Activated T-cell treated with anti-CD3 and anti-CD28 coated beads for 48 hours (primary cell): ENCODE measurements at places on chromosomes 7 and 10.

DNA sequence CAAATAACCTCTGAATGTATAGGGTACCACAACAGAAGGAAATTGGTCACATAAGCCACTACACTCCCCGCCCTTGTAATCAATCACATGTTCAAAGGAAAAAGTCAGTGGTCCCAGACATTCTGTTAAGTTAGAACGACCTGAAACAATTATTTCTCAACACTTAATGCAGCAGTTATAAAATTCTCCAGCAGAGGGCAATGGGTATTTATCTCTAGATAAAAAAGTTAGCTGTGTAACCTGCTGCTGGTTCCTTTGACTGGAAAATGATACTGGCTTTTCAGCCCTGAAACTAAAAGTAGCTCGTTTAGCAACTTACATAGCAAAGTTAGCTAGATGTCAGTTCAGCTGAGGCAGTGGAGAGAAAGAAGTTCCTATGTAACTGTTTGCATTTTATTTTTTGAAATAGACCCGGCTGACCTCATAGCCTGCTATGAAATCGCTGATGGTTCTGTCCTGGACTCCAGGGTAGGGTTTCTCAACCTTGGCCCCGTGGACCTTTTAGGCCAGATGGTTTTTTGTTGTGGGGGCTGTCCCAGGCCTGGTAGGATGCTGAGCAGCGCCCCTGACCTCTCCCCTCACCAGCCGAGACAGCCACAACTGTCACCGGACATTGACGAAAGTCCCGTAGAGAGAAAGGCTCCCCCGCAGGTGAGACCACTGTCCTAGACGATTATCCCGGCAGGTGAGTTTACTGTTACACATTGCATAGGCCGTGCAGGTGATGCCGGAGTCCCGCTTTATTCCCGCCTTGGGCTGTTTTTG, 40.2 kb upstream of the PROSER2 start:
- no peak for DNase-seq

DNA sequence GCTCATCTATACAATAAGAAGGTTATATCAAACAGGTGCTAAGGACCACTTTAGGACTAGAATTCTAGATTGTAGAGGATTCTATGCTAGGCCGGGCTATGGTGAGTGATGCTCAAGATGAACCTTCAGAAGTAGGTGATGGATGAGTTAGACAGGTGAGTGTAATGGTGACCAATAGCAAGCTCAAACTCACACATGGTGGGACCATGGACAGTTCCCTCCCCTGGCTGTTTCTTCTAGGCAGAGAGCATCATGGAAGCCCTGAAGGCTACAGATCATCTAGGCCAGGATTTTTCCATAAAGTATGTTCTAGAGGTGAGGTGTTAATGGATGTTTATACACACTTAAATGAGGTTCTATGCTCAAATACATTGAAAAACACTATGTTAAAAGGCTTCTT, 162.2 kb upstream of the WDR11 start:
- no peak for DNase-seq

DNA sequence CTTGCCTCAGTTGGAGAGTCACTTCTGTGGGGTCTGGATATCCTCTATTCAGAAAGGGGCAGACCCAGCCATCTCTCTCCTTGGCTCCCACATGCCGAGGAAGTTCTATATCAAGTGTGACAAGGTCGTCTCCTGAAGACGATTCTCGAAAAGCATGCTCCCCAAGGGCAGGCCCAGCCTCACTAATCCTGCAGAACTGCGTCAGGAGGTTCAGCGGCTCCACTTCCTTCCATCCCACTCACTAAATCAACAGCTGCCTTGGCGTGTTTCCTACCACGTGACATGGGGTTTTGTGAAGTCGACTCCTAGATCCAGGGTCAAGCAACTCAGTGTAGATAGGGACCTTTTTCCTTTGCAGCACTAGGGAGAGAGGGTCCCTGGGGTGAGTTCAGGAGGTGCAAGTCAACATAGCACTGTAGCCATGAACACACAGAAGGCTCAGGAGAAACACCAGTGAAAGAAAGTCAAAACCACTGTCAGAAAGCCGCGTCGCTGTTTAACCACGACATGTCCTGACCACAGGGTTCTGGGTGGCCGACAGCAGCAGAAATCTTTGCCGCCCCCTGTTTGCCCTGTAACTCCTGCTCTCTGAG, 156.4 kb downstream of the PRPF18 start:
- DNase-seq: no peak

- no peak for DNase-seq
Measured at GRCh38 chr10:91824076-91824475, 25.9 kb downstream of the TNKS2 start.

DNA sequence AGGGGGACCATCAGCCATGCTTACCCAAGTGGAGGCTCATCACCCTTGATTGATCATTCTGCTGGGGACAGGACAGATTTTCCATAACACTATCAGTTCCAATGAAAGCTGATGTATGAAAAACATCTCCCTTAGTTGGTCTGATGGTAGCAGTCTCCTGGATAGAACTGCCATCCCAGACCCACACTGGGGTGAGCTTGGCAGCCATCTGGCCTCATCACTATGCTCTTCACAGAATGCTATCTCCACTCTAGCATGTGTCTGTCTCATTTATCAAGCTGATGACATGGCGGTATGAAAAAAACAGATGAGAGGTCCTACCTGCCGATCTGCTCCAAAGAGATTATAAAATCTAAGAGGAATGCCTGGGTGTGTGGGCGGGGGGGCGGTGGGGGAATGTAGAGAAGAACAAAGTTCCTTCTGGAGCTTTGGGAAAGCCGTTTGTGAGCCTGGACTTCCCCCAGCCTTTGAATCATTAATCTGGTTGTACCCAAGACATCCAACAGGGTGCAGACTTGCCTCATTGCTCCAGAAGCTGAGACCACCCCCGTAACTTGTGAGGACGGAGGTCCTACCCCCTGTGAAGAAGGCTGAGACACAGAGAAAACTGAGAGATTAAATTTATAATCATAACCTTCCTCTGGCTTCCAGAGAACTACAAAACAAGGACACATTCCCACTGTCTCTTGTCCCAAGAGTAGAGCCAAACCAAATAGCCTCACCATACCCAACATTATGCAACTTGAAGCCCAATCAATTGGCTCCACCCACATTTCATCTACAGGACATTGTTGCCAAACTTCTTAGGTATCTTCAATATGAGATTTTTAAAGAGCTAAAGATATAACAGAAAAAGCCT, 340.8 kb downstream of the KCNMA1 start:
- no peak for DNase-seq

GRCh38 chr7:12222889-12223579, 11.9 kb downstream of the TMEM106B start:
- no peak for DNase-seq

- no peak for DNase-seq
Measured at GRCh38 chr7:114832906-114833595, 88.8 kb upstream of the MDFIC start.

GRCh38 chr7:118029826-118030422, 154.0 kb upstream of the LSM8 start:
- no peak for DNase-seq

- DNase-seq: no peak
Measured at GRCh38 chr10:98235846-98236245, 32.1 kb downstream of the LOXL4 start.

GRCh38 chr10:123538401-123539320, 127.5 kb upstream of the GPR26 start:
- no peak for DNase-seq

- DNase-seq: no peak
Measured at GRCh38 chr7:194252-195009, 2.1 kb downstream of the FAM20C start.

- no peak for DNase-seq
Measured at GRCh38 chr10:31130406-31130805, 98.7 kb upstream of the ZNF438 start.

GRCh38 chr10:7428673-7429350, 18.0 kb upstream of the SFMBT2 start:
- DNase-seq: no peak

DNA sequence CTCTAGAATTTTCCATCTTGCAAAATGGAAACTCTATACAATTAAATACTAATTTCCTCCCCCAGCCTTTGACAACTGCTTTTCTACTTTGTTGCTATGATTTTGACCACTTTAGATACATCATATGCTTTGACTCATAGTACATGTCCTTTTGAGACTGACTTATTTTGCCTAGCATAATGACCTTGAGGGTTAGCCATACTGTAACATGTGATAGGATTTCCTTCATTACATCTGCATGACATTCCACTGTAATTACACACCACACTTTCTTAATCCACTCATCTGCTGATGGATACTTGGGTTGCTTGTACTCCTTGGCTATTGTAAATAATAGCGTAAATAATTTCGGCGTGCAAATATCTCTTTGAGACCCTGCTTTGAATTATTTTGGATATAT, 127.7 kb downstream of the JAZF1 start:
- no peak for DNase-seq

GRCh38 chr10:60209874-60210570, 179.7 kb downstream of the ANK3 start:
- no peak for DNase-seq

- DNase-seq: no peak
Measured at GRCh38 chr10:31062856-31063255, 31.2 kb upstream of the ZNF438 start.

DNA sequence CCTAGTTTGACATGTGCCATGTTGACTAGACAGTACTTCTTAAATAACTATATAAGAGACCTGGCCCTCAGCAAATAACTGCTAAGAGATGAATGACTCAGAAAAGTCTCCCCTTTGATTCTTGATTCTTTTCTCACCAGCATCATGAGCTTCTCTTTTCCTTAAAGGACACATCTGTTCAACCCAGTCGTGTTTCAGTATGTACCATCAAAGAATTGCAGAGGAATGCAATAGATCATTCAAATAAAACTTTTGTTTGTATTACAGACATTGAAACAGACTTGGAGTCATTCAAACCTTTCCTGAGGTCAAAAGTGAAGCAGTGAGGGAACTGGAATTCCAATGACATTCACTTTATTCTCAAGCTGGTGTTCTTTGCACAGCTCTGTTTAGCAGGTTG, 598.3 kb upstream of the GHITM start:
- DNase-seq: no peak

- DNase-seq: no peak
Measured at GRCh38 chr7:80609751-80610150, 28.7 kb upstream of the CD36 start.

DNA sequence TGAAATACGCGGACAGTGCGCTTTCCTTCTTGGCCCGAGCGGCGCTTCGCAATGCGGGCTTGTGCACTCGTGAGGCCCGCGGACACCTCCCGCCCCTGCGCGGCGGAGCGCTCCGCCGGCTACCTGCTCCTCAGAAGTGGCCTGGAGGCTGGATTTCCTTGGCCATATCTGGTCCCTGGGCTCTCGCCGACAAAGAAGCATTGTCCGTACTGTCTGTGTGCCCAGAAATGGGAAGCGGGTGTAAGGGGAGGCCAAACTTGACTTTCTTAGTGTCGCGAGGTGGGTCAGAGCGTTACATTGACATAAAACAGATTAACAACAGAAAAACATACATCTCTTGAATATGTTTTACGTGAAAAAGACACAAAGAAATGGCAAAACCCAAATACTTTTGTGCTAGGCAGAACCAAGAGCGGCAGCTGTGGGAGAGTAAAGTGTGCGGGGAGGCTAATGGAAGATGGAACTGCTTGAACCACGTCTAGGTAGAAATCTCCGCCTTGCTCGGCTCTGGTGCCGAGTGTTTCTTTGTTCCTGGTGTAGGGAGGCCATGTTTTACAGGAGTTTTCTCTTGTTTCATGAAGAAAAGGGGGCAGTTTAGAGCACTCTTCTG, 1.4 kb downstream of the LANCL2 start:
- no peak for DNase-seq

GRCh38 chr10:103836273-103836672, 19.1 kb downstream of the SH3PXD2A start:
- DNase-seq: no peak

DNA sequence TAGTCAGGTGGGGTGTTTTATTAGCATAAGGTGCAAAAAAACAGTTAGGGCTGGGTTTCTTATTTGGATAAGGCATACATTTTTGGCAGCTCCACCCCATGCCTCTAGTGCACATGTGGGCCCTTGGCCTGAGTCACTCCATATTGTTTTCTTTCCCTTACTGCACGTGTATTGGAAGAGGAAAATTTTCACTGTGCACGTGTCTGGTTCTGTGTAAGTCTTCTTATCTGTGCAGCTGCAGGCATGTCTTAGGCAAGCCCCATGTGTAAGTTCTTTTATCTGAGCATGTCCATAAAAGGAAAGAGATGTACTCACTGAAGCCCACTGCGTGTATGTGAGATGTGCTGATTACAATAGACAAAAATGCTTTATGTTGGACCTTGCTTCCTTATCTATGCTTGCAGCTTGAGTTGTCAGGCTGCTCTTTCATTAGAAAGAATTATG, 540.3 kb upstream of the IGFBP3 start:
- no peak for DNase-seq

- DNase-seq: no peak
Measured at GRCh38 chr7:115037128-115037802, 115.4 kb downstream of the MDFIC start.

GRCh38 chr10:90642650-90643049, 215.2 kb downstream of the HTR7 start:
- no peak for DNase-seq
